AG04449 (cell line): ENCODE measurements at places on chromosomes 13 and 19.

DNA sequence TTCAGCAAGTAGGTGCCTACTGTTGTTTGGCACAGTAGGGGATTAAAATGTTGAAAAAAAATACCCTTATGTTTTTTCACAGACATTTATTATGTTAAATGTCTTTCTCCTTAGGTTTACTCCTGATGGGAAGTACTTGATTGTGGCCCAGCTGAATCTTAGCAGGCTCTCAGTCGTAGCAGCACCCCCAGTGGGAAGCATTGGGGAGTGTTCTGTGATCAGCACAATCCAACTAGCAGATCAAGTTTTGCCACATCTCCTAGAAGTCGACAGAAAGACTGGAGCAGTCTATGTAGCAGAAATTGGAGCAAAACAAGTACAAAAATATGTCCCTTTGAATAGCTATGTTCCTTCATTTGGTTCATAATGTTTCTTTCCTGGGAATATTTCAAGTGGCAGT is 9.3 kb downstream of the NHLRC3 start:
- no peak for DNase-seq

- DNase-seq = no peak
Observed at GRCh38 chr19:41944336-41944735, 14.8 kb downstream of the RABAC1 start.

DNA sequence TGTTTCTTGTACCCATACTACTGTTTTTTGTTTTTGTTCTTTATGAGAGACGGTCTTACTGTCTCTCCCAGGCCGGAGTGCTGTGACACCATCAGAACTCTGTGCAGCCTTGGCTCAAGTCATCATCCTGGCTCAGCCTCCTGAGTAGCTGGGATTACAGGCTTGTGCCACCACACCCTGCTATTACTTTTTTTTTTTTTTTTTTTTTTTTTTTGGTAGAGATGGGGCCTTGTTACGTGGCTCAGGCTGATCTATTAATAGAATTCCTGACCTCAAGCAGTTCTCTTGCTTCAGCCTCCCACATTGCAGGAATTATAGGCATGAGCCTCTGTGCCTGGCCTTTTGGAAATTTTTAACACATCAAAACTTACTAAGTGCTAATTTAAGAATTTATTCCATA is 2.9 kb upstream of the ZNF304 start:
- DNase-seq = peak; percentile 21

GRCh38 chr13:102847272-102848234 is 1.7 kb downstream of the ERCC5 start:
- DNase-seq = no peak

DNA sequence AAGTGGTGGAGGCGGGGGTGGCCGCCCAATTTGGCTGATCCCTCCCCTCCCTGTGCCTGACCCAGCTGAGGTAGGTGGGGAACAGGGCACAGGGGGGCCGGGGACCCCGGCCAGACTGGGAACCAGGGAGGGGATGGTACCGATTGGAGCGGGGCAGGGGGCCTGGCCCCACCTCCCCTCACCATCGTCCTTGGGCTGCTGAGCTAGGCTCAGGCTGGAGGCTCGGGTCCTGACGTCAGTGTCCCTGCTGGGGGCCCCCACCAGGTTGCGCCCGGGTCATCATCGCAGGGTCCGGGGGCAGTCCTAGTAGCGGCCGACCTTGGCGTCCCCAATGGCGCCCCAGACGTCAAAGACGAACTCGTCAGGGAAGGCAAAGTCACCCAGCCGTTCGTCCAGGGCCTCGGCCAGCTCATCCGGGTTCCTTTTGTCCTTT is 3.0 kb upstream of the PTGER1 start:
- no peak for DNase-seq

DNA sequence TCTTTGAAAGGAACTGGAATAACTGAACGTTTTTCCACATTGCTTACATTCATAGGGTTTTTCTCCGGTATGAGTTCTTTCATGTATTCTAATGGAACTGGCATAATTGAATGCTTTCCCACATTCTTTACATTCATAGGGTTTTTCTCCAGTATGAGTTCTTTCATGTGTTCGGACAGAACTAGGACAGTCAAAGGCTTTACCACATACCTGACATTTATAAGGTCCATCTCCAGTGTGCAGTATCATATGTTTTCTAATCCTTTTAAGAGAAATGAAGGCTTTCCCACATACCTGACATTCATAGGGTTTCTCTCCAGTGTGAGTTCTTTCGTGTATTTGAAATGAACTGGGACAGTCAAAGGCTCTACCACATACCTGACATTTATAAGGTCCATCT is 24.7 kb downstream of the ZNF564 start:
- DNase-seq = no peak

DNA sequence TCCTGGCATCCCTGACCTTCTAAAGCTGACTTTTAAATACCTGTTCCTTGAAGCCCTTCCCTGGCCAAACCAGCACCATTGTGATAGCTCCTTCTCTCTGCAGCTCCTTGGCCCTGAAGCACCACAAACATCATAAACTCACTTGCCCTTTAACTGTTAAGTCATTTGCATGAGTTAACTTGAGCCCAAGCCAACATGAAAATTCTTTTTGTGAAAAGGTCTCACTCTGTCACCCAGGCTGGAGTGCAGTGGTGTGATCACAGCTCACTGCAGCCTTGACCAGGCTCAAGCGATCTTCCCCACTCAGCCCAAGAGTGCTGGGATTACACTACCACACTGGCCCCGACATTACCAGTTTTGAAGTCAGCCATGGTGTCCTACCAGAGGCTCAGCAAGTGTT is 87.8 kb downstream of the ZIC5 start:
- DNase-seq = no peak

GRCh38 chr19:46368116-46368515 is 21.2 kb downstream of the PPP5C start:
- DNase-seq = no peak

DNA sequence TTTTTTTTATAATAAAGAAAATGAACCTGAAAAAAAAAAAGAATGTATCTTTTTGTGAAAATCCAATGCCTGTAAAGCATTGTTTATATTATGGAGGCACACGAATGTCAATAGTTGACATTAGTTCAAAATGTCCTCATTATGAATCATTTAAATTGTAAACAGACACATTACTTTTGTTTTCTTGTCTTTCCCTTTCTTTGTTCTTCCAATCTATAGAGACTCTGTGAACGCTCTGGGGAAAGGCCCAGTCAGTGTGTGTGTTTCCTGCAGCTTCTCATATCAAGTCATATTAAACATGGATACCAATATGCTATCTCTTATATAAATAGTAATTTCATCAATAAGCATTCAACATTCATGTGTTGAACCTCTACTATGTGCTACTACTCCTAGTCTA is 193.1 kb downstream of the KCTD12 start:
- DNase-seq = no peak

DNA sequence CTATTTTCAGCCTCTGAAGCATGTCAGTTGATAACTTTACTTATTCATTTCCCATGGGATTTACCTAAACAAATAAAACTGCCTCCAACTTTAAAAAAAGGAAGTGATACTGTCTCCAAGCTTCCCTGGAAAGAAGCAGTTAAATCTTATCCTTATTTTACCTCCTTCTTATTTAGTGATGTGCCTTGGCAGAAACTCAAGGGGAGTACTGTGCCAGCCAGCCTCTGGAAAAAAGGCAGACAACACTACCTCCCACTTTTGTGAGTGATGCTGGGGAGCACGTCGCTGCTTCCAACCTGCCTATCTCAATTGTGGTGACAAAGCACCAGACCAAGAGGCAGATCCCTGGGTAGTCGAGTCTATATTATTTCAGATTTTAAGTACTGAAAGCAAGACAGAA is 765.6 kb downstream of the DIAPH3 start:
- no peak for DNase-seq

DNA sequence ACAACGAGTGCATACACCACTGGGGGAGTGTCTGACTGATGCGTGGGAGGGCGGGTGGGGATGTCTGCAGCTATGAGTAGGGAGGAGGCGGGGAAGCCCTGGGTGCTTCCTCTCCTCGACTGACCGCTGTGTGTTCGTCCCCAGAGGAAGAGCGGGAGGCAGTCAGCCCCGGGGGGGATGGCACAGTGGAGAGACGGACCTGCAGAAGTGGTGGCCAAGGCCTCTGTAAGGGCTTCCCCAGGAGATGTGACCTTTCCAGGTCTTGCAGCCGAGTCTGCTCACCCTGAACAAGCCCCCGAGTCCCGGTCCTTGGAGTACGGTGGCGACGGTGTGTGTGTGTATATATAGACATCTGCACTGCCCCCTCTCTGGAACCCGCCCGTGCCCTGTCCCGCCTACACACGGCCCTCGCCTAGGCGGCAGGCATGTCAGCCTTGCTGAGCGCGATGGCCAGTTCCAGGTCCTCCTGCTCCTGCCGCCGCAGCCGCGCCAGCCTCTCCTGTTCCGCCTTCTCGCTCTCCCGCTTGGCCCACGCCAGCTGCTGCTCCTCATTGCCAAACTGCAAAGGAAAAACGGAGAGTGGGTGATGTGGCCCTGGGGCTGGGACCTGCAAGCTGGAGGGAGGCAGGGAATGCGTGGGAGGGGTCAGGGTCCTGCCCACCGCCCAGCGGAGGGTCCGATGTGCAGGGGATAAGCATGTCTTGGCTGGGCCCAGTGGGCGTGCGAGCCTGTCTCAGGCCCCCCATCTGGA is 30.8 kb downstream of the KLF2 start:
- DNase-seq = no peak

- DNase-seq = no peak
Observed at GRCh38 chr13:43343645-43344044, 320.3 kb downstream of the DNAJC15 start.

DNA sequence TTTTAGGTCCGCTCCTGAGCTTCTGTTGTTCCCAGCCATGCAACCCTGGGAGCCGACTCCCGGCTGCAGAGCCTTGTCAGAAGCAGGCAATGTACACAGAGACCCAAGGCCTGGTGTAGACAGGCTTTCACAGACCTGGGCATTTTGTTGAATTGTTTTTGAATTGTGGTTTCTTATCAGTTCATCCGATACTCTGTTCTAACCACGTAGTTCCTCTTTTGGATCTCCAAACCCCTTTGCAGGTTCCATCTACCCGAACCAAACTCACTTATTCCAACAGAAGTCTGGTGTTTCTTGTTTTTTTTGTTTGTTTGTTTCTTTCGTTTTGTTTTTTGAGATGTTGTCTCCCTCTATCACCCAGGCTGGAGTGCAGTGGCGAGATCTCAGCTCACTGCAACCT is 6.3 kb upstream of the NLRP2 start:
- no peak for DNase-seq
